ENCODE measurements at places on chromosomes 5 and 9.
A peak's percentile ranks its signal among the peaks of the same experiment; 100 is the strongest.

DNA sequence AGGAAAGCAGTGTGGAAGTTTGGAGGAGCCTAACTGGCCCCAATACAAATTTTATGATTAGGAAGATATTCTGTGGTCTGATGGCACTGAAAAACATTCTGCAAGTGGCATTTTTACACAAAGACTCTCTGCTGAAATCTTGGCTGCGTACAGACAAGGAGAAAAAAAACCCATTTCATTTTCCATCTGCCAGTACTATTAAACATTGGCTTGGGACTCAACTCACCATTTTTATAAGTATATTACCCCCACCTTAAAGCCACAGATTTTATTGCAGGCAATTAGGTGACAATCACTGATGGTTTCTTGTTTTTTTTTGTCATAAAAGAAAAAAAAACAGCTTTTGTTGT, 206.9 kb downstream of the PTTG1 start:
- no peak for DNase-seq

GRCh38 chr9:95766906-95767305, 108.6 kb upstream of the ERCC6L2 start:
- DNase-seq: no peak

- DNase-seq: peak; percentile 90
Observed at GRCh38 chr9:110555551-110556331, 23.8 kb downstream of the SVEP1 start.

GRCh38 chr5:150271923-150272322, 17.6 kb downstream of the CAMK2A start:
- no peak for DNase-seq

GRCh38 chr9:86353655-86354010, 577 bp downstream of the TUT7 start:
- no peak for DNase-seq

GRCh38 chr5:171588790-171589189, 169.3 kb downstream of the FGF18 start:
- DNase-seq: no peak

- DNase-seq: peak; percentile 77
Observed at GRCh38 chr9:135990468-135991429, 29.6 kb upstream of the UBAC1 start.

DNA sequence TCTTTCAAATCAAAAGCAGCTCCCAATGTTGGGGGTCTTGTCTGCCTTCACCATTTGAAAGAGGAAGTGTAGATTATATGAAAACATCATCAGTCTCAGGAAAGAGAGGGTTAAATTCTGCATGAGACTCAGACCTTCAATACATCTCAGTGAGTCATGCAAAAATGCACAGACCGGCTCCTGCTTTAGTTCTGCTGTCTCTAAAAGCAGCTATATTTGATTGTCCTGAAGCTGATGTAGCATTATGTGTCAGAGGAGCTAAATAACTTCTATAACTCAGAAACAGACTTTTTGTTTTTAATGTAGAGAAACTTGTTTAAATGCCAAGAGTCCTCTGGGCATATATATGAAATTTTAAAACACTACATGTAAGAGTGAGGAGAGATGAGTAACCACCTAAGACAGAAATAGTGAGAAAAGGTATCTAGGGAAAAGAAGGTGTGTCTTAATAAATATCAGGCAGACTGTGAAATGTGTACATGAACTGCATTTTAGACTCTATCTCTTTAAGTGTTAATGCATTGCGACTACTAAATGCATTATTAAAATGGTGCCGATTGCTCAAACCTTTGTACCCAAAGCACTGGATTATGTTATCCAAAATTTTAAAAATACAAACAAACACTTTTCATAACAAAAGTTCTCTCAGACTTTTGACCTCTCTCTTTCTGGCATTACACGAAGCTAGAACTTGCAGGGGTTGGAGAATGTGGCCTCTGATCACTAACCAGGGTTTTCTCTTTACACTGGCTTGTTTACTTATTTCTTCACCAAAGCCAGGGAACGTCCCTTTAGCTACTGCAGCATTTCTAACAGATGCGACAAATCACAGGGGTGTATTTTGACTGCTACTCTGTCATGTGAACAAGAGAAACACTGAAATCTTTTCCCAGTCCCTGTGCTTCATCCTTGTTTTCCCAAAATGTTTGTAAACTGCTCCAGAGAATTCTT, 302.3 kb downstream of the ARL15 start:
- peak; percentile 78 for DNase-seq

GRCh38 chr5:37988454-37989046, 148.7 kb upstream of the GDNF start:
- no peak for DNase-seq

- no peak for DNase-seq
Observed at GRCh38 chr9:136764301-136764891, at the start of gene LCN15. TSS of gene LCN15 (minus strand) at chr9:136764518. CDS start at chr9:136764488, 30 bp downstream.

GRCh38 chr5:54624805-54625568, 107.4 kb downstream of the SNX18 start:
- DNase-seq: peak; percentile 86

DNA sequence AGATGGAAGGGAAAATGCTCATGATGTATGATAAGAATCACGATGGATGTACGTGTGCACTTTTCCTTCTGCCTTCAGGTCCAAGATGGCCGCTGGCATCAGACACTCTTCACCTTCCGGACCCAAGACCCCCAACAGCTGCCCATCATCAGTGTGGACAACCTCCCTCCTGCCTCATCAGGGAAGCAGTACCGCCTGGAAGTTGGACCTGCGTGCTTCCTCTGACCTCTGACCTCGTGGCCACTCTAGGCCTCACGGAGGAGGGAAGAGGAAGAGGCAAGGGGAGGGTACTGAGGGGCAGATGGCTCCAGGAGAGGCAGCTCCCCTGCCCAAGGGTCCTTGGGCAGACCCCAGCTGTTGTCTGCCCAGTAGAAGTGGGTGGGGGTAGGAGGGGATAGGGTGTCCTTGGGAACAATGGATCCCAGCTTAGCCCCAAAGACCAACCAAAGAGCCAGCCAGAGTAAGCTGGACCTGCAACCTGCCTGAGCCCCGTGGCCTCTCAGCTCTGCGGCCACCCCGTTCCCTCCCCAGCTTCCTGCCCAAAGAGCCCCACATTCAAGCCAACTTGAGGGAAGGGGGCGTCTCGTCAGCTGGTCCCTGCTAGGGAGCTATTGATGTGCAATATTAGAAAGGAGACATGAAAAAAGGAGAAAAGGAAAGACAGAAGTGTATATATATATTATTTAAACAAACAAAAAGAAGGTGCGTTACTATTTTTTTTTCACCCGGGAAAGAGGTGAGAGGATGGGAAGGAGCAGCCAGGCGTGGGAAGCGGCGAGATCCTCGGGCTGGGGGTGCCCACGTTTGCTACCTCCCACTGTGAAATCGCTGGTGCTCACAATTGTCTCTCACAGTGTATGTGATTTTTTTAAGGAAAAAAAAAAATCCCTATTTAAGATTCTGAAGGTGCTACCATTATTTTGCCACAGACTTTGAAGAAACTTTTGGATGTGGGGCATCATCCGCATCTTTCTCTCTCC, 12.1 kb upstream of the ORM1 start:
- DNase-seq: no peak

- DNase-seq: no peak
Observed at GRCh38 chr9:4263591-4263990, 36.3 kb downstream of the GLIS3 start.

DNA sequence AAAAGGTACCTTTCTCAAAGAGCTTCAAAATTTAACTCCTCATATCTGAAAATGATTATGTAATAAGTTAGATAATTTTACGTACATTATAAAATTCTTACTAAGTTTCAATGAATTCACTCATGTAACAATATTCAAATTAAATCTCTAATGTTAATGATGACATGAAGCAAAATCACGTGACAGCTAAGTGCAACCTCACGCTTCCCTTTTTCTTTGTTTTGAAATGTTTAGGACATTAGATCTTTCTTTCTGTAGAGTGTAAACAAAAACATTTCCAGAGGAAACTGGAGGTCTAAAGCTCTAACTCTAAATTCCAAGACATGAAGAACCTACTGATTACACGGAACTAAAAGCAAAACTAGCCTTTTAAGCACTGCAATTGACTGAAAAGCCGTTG, 227.3 kb upstream of the TBCA start:
- DNase-seq: no peak

DNA sequence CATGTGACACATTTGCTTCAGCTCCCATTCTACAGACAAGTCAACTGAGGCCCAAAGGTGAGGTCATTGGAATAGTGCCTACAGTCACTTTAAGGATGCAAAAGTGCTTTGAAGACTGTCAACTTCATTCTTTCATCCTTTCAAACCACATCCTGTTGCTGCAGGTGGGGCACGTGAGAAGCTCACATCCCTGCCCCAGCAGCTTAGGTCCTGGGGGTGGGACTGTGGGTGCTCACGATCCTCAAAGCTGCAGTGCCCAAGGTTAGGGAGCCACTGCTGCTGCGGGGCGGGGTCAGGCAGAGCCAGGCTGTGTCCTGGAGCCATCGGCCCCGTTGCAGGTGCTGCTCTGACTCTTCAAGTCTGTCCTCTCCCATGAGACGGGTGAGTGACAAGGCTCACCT, 57.9 kb upstream of the IER5L start:
- no peak for DNase-seq

DNA sequence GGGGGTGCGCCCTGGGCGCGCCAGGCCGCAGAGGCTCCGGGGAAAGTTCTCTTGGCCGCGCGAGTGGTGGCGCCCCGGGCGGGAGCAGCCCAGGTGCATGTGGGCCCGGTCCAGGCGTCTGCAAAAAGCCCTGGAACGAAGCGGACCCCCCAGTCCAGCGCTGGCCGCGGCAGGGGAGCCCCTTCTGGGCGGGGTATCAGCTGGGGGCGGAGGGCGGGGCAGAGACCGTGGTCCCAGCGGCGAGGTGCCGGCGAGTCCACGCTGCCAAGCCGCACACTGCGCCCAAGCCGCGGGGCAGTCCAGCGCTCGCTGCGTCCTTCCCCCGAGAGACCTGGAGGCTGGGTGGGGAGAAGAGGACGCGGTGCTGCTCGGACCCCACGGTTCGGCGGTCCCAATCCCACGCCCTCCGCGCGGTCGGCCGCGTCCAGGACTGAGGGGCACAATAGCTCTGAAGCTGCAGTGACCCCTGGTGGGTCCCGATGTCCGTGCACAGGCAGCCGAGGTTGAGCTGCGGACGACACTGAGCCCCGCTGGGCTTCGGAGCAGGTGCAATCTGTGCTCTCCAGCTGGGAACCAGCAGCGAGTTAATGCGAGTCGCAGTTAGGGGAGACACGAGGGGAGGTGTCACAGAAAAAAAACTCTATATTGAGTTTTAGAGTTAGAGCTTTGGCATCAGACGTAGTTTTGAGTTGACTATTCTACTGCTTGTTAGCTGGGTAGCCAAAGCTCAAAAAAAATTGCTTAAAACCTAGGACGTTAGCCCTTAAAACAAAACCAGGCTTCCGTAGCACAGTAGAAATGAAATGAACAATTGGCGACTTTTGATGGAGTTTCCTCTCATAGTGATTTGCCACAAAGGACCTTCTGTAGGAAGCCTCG, 1.1 kb upstream of the EPB41L4A start:
- DNase-seq: peak; percentile 40

DNA sequence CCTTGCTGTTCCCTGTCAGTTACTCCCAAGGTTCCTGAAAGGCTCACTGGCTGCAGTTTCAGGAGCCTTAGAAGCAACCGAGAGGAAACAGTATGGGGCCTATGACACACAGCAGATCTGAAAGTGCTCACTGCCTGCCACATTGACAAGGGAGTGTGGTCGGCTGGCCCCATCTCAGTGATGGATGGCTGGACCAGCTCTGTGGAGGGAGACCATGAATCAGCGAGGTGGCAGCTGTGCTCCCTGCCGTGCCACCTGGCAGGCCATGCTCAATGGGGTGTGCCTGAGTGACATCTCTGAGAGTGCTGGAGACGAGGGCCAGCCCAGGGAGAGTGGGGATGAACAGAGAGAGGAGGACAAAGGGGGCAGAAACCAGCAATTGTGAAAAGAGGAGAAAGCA, 49.1 kb downstream of the DOCK2 start:
- no peak for DNase-seq

DNA sequence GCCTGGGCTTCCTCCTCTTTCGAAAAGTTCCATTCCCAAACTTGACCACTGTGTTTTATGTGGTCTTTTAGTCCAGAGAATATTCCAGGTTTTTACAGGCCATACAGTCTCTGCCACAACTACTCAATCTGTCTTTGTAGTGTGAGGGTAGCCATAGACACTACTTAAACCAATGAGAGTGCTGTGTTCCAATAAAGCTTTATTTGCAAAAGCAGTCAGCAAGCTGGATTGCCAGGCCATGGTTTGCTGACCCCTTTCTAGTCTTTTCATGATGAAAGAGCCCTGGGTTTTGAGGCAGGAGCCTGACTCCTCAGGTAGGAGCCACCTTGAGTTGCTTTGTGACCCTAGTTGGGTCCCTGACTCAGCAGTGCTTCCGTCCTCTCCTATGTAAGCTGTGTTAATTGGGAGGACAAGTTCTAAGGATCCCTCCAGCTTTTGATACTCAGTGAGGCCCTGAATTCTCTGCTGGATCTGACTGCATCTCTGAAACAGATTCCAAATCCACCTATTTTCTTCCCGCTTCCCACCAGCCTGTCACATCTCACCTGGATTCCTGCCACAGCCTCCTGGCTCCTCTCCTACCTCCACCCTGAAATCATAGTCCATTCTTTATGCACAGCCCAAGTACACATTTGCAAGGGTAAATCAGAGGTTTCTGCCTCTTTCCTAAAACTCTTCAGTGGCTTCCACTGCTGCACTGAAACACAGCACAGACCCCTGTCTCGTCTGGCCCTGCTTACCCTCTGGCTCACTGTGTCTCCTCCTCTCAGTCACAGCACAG, 13.5 kb downstream of the GALNT10 start:
- no peak for DNase-seq

GRCh38 chr9:94802793-94803192, 76.3 kb downstream of the AOPEP start:
- DNase-seq: peak; percentile 79

DNA sequence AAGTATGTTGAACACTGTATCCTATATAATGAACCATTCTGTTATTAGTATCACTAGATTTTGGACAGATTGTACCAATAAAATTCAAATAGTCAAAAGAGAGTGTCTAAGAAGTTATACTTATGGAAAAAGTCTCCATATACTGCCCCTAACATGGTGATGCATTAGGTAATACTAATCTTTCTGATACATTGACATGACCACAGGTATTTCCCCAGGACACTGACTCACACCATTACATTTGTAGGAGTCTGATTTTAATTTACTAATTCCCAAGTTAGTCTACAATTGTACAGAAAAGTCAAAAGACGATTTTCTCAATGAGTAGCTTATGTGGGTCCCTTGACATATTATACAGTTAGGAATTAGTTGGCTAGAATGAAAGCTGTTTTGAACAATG, 593.8 kb downstream of the ISL1 start:
- DNase-seq: no peak

DNA sequence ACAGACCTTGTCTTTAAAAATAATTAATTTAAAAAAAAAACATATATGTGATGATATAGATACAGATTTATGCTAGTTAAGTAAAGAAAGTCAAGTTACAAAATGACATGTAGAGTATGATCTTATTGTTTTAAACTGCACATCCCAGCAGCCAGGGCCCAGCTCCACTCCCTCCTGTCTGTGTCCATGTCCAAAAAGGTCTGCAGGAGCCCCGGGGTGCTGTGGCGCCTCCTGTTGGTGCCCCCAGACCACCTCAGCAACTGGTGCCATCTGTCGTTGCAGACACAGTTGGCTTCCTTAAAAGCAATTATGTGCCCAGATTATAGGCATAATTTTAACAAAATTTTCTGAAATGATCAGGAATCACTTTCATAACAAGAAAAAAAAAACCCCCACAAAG, 33.3 kb downstream of the IPPK start:
- no peak for DNase-seq
